ENCODE measurements at places on chromosomes 4 and X. TPM values are rescaled to one million over a fixed set of nuclear protein-coding genes. Genes with fewer than 3 reads are reported as not detected.

Gene RAI2
- total RNA-seq = 2.0 TPM

Gene ADH7
- not detected for total RNA-seq

Gene IDUA
- 16.9 TPM for total RNA-seq

Gene SLC34A2
- total RNA-seq = 0.03 TPM

Gene RGN
- 4.7 TPM for total RNA-seq

Data from smooth muscle cell of the pulmonary artery (primary cell).